Fibroblast of the aortic adventitia (primary cell): ENCODE measurements at places on chromosomes 13 and 19. TPM values are rescaled to one million over a fixed set of nuclear protein-coding genes. Genes with fewer than 3 reads are reported as not detected.

The EFNB2 gene
- 3.4 and 5.5 TPM in 2 replicates for total RNA-seq

The AP2S1 gene
- 113 and 159 TPM in 2 replicates for total RNA-seq

The TLE6 gene
- total RNA-seq: 0.18 TPM in 1 of 2 replicates, not detected in the other

The SCEL gene
- total RNA-seq: not detected in 2 replicates

The SPIB gene
- not detected in 2 replicates for total RNA-seq

The LGI4 gene
- 0.09 and 3.7 TPM in 2 replicates for total RNA-seq
